ENCODE measurements at places on chromosomes 3 and 15.

DNA sequence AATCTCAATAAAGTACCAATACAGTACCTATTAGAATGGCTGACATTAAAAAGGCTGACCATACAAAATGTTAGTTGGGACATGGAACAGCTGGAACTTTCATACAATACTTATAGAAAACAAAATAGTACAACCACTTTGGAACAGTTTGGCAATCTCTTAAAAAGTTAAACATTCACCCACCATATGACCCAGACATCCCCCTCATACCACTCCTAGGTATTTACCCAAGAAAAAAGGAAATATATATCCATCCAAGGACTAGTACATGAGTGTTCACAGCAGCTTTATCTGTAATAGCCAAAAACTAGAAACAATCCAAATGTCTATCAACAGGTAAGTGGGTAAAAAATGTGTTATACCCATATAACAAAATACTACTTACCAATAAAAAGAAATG, 25.2 kb upstream of the ARF4 start:
- DNase-seq, result no peak

GRCh38 chr3:44359146-44359751, 20.7 kb downstream of the TCAIM start:
- DNase-seq, result no peak

GRCh38 chr3:43178891-43179366, 73.0 kb upstream of the POMGNT2 start:
- DNase-seq, result no peak

DNA sequence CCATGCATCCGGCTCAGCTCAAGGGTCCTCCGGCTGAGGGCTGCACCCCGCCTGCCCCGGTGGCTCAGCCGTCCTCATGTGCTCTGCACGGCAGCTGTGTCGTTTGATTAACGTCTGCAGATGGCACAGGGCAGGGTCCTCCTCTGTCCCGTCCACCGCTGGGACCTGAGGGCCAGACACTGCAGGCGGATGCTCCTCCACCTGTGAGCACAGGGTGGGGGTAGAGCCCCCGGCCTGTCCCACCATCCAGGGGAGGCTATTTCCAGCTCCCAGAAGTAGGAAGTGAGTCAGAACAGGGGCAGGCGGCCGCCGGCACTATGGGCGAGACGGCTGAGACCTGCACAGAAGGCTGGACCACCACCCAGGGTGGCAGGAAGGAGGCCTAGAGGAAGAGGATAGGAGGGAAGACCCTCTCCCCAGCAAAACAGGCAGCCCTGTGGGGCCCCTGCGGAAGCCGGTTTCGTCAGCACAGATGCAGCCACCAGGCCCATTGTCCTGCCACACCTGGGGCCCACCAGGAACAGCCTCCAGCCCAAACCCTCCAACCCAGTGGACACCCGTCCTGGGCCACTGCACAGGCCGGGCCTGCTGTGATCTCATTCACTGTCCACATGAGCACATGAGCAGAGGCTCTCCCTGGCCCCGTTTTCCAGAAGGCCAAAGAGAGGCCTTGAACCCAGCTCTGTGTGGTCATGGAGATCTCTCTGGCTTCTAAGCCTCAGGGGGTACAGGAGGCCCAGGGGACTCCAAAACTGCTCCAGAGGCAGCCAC, 12.6 kb upstream of the PLXND1 start:
- no peak for DNase-seq

DNA sequence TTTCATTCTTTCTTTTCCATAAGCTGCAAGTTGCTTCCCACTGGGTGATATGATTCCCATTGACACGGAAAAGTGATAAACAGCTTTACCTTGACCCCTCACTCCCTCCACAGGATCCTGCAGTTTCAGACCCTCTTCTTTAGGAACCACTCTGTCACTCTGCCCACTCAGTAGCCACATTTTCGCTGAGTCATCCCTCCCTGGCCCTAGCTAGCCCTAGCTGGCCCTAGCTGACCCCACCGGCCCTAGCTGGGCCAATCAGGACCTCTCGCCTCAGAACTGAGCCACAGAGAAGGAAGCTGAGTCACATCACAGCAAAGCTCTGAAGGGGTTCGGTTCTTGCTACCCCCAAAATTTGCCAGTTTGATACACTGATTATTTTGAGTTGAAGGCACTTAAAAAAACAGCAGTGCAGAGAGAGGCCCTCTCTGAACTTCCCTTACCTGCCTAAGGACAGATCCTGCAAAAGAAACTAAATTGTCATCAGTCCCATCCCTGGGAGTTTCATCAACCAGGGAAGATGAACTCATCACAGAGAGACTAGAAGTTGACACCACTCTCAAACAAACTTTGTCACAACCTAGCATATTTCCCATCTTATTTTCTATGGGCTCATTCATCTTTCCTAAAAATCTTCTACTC, 233.5 kb upstream of the PROK2 start:
- no peak for DNase-seq

DNA sequence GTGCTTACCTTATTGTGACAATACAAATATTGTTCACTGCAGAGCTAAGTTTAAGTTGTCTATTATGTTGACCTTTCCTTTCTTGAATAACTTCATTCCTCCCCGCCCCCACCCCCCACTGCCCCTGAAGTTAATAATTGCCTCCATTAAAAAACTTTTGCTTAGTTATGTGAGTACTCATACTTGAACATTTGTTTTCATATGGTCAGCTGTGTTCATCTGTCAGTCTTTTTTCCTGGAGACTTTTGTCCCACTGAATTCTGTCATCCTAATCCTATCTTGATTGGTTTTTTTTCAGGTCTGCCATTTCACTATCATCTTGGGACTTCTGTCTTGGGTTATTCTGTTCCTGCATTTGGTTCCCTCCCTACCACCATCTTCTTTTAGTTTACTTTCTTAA, 8.5 kb downstream of the SLC25A36 start:
- DNase-seq, result no peak

- DNase-seq, result no peak
These were observed 190.8 kb downstream of the SUCLG2 start for GRCh38 chr3:67463656-67464055.

- DNase-seq, result no peak
These were observed 13.7 kb downstream of the SH3BP5 start for GRCh38 chr3:15318661-15319060.

- DNase-seq, result no peak
These were observed 103.8 kb upstream of the IL12A start for GRCh38 chr3:159884661-159885402.

GRCh38 chr15:79067072-79067833, 23.3 kb downstream of the RASGRF1 start:
- DNase-seq, result no peak

DNA sequence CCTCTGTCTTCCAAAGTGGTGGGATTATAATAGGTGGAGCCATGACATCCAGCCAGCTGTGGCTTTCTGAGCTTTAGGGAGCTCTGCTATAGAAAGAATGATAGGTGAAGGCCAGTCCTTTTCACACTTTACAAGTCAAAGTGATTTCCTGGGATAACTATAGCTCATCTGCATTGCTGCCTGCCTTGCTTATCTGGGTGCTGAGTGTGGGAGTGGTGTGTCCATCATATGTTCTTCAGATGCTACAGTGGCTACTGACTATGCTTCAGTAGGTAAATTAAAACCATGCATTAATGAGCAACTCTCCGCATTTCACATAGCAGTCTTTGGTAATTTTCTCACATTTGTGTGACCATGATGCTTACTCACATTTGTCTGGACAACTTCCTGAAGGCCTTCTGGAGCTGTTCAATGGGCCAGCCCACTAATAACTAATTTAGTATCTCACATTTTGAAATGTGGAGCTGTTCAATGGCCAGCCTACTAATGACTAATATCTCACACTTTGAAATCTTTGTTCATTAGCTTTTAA, 23.4 kb downstream of the RHOA start:
- no peak for DNase-seq

DNA sequence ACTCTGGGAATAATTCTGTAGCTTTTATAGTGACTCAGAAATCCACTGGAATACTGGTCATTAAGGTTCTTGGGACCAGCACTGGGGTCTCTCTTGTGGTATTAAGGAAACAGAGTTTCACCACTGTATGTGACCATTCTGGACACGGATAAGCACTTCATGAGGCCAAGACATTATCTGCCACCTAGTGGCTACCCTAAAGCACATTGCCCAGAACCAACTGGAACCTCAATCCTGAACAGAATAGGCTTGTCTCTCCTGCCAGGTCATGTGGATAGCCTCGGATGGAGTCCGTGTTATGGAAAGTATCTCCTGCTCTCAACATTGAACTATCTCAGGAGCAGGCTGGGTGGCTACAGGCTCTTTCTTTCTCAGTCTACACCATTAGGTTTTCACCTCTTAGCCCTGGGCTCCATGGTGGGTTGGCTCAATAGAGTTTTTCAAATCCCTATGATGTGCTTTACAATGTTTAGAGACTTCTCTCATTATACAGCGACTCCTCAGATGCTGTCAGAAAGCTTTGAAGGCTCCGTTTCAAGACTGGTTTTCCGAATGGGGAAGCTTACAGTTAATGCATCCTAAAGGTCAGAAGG, 167.6 kb upstream of the ST8SIA2 start:
- no peak for DNase-seq

- DNase-seq, result no peak
These were observed 713.5 kb upstream of the LMCD1 start for GRCh38 chr3:7787871-7788828.
